ENCODE measurements at places on chromosomes 7 and 10.

GRCh38 chr7:144481833-144482232 is 78.3 kb upstream of the NOBOX start:
- DNase-seq, result no peak

DNA sequence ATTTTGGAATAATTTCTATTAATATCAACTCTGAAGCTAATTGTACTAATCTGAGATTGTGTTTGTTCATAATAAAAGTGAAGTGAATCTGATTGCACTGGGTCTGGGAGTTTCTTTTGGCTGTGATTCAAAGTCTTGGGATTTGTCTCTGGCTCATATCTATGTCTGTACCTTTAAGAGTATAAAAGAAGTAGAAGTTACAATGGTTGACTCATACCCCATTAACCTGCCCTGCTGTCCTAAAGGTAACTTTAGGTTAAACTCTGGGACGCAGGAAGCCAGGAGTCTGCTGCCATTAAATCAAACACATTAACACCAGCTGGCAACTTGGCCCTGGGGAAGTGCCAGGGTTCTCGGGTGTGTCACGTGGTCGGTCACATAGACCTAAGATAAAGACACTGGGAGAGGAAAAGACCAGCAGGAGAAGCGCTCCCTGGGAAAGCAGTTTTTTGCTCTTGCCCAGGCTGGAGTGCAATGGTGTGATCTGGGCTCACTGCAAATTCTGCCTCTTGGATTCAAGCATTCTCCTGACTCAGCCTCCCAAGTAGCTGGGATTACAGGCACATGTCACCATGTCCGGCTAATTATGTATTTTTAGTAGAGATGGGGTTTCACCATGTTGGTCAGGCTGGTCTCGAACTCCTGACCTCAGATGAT is 17.8 kb downstream of the SCD start:
- no peak for DNase-seq

GRCh38 chr10:126421756-126422256 is 33.5 kb upstream of the ADAM12 start:
- peak; percentile 95 for DNase-seq

- no peak for DNase-seq
Observed at GRCh38 chr7:131122394-131122793, 205.3 kb upstream of the MKLN1 start.

GRCh38 chr10:110008518-110009339 is 945 bp downstream of the ADD3 start:
- no peak for DNase-seq

GRCh38 chr7:126286317-126286716 is 966.4 kb downstream of the GRM8 start:
- DNase-seq, result no peak

DNA sequence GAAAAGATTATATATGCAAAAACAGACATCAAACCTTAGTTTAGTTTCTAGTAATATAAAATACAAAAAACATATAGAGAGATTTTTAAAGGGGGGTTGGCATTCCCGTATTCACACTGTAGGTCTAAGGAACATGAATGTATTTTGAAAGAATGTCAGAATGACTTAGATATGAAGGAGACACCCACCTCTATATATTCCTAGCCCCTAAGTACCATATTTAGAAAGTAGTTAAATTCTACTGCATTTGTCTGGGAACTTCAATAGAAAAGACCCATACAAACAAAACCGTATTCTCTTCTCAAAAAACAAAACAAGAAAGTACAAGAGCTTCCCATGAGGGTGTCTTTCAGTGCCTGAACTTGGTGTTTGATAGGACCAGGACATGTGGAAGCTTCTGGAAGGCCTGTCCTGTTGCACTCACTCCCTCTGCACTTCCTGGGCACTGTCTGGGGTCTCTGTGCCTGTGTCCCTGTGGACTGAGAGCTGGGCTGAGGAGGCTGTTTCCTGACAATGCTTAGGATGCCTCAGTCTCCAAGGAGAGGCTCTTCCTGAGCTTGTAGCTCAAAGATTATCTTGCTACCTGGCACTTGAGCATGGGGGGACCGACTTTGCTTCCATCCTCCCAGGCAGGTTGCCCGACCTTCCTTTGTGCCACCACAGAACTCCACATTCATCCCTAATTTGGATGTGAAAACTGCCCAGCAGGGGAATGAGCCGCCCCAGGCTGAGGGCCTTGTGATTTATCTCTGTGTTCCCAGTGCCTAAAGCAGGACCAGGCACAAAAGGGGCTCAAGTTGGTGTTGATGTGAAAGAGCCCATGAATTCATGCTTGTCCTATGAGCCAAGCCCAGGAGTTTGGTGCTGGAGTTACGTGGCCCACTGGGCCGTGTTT is 44.4 kb upstream of the KLF6 start:
- no peak for DNase-seq

DNA sequence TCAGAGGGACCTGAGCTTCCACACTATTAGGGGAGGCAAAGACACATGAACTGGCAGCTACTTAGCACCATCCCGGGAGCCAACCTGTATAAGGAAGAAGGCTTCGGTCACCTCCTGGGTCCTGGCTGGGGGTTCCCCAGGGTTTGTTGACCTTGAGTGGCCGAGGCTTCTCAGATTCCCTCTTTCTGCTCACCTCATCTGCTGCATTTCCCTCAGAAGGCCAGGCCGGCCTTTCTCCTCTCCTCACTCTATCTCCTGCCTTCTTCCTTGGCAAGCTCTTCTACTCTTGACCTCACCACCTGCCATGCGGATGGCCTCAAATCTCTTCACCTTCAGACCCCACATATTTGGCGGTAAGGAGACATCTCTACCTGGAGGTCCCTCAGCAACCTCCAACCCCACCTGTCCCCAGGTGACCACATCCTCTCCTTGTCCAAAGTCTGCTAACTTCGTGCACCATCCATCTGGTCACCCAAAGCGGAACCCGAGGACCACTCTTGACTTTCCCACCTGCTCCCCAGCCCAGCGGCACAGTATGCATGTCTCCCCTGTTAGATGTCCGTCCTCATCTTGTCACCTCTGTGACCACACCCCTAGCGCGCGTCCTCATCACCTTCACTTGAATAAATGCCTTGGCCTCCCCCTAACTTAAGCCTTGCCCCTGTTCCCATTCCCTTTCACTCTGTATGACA is 133.8 kb upstream of the UNC5B start:
- DNase-seq, result no peak

DNA sequence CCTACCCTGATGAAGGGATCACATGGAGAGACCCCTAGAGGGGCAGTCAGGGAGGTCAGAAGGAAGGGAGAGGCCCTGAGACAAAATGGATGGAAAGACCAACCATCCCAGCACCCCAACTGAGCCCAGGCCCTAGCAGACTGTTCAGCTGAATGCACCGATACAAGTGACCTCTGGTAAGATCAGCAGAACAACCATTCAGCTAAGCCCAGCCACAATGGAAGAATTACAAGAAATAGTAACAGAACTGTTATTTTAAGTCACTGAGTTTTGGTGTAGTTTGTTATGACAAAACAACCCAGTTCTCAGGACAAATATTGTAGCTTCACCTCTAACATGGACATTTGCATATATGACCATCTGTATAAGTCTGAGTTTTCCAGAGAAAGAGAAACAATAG is 210.4 kb upstream of the SVIL start:
- no peak for DNase-seq

DNA sequence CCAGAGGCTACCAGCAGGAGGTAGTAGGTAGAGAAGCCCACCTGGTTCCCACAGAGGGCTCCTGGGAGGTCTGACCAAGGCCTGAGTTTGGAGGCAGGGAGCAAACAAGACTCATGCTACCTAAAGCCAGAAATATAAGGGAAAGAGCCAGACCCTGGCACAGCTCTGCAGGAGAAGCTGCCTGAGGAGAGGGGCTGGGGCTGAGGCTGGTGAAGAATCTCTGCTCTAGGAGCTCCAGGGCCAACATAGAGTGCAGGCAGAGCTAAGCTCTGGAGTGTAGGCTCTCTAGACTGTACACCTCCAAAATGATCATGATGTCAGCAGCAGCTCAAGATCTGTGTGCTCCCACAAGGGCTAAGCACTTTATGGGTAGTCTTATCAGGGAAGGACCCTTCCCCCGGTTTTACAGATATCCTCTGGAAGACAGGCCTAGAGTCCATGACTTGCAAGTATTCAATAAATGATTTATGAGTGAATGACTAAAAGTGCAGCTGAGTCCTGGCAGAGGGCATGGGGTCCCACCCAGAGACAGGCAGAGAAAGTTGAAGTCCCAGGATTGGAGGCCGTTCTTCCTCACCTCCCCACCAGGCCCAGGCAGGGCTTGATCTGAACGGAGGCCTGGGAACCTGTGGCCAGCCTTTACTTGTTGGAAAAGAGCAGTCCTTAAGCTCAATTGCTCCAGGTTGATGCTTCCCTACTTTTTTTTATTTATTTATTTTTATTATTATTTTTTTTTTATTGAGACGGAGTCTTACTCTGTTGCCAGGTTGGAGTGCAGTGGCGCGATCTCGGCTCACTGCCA is 71.5 kb upstream of the LRRC4 start:
- DNase-seq, result no peak

DNA sequence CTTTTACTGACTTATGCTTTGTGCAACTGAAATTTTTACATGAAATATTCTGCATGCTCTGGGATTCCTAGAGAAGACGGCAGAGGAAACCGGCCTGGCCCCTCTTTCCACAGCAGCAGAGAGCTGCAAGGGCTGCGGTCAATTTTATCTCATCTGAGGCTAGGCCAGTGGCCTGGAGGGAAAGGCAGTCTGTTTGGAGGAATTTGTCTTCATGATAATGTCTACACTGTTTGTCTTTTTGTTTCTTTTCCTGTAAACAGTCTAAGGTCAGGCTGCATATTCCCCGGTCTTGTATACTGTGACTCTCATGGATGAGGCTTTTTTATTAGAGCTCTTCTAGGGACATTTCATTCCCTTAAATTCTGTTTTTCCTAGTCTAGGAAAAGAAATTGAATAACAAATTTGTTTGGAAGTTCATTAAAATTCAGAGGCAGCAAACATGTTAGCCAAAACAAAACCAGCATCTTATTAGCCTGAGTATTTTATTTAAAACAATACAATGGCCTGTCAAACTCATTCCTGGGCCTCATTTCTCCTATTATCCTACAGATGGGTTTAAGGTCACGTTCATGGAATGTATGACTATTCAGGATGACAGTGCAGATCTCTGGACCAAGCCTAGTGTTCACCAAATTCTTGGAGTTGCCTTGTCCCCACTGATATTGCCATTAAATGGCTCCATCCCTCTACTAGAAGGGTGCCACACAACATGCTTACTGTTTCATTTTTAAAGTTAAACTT is 26.4 kb downstream of the LAMB4 start:
- no peak for DNase-seq

- peak; percentile 20 for DNase-seq
Observed at GRCh38 chr10:99370993-99371392, 41.8 kb downstream of the CNNM1 start.

DNA sequence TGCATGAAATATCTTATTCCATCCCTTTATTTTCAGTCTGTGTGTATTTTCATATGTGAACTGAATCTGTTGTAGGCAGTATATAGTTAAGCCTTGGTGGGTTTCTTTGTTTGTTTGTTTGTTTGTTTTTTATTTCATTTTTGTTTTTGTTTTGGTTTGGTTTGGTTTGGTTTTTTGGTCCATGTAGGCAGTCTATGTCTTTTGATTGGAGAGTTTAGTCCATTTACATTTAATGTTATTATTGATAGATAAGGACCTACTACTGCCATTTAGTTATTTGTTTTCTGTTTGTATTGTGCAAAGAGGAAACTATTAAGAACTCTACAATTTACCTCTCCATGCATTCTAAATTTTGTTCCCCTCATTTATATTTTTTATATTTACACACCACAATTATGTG is 695.9 kb upstream of the GRM3 start:
- DNase-seq, result no peak

DNA sequence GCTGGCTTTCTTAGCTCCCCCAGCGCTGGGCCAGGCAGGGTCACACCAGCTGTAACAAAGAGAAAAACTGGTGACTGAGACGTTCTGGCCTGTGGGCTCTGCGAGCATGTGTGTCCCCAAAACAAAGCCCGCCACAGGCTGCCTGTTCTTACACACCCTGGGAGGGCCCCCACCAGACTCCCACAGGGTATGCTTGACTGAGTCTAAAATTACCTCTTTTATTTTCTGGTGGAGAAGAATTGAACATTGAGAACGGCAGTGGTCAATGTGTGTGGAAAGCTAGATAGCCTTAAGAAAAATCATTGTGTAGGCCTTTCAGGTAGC is 808 bp downstream of the C10orf71 start:
- no peak for DNase-seq

GRCh38 chr7:50774319-50774718 is 8.4 kb downstream of the GRB10 start:
- DNase-seq, result no peak

- no peak for DNase-seq
Observed at GRCh38 chr7:93218997-93219827, 7.1 kb downstream of the HEPACAM2 start.

DNA sequence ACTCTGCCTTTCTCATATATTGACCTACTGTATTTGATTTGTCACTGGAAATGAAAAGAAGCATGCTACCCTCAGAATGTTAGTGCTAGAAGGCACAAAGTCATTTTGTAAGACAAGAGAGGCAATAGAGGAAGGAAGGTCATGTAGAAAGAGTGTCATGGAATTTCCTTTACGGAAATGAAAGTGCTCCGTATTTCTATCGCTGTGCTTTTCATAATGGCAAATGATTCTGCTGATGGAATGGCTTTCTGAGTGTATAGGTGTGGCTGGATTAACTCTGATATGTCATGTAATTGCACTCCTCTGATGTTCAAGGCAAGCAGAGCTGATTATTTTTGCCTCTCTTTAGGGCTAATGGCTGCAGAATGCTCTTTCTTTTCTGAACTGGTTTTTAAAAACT is 15.5 kb upstream of the STEAP4 start:
- DNase-seq, result no peak

- DNase-seq, result no peak
Observed at GRCh38 chr7:40833888-40834234, 699.1 kb downstream of the SUGCT start.

DNA sequence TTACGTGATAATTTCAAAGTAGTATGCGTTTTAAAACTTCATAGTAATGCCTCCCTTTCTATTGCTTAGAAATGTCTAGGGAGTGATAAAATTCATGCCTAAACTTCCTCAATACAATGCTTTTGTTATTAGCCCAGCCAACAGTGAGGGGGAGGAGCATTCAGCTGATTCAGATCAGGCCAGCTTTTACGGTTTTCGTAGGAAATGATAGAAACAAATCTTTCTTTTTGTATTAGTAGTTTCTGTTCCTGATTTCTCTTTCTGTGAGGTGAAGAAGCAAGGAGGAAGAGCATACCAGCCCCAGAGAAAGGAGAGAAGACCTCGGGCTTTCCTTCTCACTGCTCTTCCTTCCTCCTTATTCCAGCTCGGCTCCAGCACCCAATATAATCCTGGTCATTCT is 35.2 kb upstream of the ITPRID1 start:
- DNase-seq, result no peak

DNA sequence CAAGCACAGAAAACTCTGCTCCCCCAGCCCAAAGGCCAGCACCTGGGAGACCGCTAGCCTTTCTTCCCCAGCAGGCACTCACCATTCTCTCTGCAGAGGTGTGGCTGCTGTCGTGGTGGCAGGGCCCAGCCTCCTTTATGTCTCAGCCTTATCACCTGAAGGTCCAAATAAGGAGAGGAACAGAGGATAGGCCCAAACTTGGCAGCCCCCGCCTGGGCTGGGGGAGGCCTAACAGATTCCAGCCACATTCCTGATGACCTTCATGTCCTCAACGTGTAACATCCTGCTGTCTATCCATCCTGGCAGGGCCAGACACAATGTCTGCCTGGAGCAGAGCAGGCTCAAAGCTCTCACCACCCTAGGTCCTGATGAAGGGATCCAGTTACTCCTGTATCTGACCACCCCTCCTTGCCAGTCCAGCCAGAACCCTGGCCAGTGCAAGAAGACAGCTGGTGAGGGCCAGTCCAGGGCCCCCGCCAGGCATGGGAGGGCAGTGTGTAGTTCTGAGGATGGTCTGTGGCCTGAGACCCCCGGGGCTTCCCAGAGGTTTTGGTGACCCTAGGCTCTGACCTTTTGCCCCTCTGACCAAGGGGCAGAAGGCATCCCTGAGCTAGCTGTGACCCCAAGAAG is at the start of gene MYL7:
Gene MYL7 (minus strand): TSS at position 112 of the 630 bp plus-strand sequence. CDS start 27 bp downstream, at position 85.
- DNase-seq, result no peak
